ENCODE measurements at places on chromosomes 16 and 17. TPM values are rescaled to one million over a fixed set of nuclear protein-coding genes. Genes with fewer than 3 reads are reported as not detected.

DNA sequence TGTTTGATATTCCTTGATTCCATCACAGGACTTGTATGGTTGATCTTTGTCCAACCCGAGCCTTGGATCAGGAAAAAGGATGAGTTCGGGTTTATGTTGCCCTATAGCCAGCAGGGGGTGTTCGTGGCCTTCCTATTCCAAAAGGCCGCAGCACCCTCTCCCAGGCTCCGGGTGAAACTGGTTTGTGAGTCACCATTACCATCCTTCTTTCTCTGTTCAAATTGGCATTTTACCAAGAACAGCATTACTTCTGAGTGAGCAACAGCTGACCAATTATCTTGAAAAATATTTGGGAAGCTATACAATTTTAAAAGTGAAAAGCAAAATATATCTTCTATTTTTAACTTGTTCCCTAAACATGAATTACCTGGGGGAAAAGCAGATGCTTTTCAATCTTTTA is 24.3 kb upstream of the KRT20 start:
- DNase-seq, result peak; percentile 33

DNA sequence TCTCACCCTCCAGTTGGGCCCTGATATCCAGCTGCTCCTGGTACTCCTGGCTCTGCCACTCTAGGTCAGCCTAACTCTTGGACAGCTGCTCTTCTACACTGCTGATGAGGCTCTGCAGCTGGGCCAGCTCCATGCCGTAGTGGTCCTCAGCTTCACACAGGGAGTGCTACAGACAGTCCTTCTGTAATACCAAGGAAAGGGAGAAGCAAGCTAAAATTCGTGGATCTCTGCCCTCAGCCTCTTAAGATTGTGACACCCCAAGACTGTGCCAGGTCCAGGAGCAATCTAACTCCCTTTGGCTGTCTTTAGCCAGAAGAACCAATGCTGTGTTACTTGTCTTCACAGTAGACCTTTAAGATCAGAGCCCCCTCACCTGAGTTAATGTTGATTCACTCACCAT is 7.7 kb upstream of the KRT38 start:
- no peak for DNase-seq

Gene KCNJ18
- total RNA-seq, result not detected

DNA sequence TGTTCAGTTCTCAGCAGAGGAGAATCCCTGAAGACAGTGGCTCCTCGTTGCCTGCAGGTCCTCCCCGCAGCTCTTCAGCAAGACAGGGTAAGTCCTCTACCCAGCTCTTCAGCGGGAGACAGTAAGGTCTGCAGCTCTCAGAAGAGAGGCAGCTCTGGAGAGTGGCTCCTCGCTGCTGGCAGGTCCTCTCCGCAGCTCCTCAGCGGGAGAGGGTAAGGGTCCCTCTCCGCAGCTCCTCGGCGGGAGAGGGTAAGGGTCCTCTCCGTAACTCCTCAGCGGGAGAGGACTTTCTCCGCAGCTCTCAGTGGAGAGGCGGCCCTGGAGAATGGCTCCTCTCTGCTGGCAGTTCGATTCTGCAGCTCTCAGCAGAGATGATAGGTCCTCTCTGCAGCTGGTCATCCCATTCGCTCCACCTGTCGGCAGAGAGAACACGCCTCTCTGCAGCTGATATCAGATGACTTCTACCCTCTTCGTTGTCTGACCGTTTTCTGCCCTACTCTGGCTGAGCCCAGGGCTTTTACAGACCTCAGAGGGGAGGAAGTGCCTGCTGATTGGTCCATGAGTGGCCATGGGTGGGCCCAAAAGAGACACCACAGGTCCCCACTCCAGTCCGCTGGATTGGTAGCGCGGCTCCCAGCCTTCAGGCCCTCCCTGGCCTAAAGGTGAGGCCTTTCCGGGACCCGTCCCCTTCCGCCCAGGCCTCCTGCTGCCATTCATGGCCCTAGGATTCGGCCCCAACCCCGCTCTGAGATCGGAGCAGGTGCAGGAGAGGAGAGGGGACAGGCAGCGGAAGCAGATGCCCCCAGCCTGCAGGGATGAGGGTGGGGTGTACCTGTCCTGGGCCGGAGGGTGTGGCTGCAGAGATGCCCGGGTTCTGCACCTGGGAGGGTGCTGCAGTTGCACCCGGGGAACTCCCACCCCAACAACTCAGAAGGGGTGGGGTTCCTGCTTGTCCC is 11.9 kb upstream of the SHCBP1 start:
- no peak for DNase-seq

Gene SLC35G6
- total RNA-seq, result not detected

DNA sequence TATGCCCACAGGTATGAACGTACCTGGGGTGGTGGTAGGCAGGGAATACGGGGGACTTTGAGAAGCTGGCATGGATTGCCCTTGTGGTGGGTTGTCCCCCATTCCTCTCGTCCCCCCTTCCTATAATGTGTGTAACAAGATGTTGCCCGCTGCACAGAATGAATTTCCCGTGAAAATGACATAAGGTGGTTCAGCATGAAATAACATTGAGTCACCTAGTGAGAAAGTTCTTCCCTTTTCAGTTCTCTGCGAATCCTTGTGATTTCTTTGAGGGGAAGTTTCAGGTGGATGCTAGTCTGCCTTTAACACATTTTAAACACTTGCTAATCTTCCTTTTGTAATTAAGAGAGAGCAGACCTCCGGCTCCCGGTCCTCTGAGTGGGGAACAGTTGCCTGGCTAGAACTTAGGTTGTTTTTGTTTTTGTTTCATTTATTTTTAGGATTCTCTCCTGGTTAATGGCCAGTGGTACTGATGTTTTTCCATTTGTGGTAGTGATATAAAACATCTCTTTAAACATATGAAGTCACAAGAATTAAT is 58.9 kb downstream of the RAP1GAP2 start:
- DNase-seq, result no peak

Data from CD8-positive, alpha-beta T cell (primary cell).